ENCODE measurements at places on chromosomes 3 and 15.

DNA sequence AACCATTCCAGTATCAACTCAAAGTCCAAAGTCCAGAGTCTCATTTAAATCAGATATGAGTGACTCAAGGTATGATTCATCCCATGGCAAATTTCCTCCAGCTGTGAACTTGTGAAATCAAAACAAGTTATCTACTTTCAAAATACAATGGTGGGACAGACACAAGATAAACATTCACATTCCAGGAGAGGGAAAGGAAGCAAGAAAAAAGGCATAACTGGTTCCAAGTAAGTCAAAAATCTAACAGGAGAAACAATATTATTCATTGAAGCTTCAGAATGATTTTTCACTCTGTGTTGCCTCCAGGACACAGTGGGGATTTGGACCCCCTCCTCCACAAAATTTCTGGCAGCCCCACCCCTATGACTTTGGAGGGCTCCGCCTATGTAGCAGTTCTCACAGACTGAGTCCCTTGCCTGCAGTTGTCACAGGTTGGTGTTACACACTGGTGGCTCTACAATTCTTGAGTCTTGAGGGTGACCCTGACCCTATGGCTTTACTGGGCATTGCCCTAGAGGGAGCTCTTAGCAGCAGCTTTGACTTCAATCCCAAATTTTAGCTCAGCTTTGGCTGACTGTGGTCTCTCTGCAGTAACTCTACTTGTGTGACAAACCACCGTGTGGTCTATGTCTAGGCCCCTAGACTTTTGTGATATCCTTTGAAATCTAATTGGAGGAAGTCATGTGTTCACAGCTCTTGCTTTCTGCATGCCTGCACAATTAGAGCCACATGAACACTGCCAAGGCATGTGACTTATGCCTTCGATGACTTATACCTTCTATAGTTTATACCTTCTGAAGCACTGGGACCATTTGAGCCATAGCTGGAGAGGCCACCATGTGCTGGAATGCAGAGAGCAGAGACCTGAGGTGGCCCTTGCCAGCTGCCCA lies 644.2 kb downstream of the GRM7 start:
- DNase-seq, result peak; percentile 83

DNA sequence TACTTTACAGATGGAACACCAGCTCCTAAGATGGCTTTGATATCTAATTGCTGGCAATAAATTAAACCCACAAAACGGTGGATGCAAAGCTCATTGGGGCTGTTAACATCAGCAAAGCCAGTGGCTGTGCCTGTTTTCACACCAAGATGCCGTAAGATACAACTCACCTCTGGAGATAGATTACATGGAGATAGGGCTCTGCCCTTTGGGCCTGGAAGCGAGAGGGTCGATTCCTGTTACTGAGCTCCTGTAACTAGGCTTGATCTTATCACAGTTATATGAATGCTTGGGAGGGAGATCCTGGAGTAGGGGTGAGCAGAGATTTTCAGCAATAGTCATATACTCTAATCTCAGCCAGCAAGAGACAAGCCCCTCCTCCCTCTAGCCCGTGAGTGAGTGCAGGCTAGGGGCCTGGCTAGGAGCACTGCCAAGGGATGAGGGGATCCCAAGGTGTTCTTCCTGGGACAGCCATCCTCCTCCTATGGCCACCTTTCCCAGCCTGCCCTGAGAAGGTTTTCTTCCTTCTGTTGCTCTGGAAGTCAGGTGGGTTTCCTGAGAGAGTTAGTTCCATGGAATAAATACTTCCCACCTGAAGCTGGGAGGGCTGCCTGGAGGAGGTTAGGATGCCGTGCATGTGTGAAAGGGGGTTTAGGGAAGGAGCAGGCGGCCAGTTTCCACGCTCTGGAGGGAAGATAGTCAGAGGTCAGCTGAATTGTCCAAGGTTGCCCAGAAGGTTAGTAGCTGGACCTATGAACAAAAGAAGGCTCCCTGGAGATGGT lies 18.1 kb upstream of the DOCK3 start:
- no peak for DNase-seq

GRCh38 chr3:43523454-43524053 lies 98.3 kb downstream of the ANO10 start:
- peak; percentile 49 for DNase-seq

DNA sequence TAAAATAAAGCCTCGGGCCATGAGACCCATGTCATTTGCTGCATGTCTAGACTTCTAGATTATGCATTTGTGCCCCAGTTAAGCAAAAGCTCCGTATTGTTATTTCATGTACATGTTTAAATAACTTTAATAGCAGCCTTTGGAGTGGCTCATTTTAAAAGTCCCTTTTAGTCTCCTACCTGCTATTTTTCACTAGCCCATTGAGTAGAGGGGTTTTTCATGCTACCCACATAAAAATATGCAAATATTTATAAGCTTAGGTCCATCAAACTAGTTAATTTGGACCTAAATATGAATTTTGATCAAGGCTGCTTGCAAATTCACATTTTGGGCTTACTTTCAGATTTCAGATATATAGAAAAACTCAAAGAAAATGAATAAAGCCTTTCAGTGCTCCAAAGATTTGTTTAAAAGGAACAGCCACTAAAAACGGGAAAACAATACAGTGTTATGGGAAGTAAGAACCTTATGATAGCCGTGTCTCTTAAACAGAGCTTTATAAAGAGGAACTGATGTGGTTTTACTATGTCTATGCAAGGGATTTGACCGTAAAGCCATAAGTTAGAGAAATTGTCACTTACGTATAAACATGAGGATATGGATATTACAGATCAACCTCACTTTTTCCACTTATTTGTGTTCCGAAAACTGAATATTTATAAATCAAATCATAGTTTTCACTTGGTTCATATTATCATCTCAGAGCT lies 30.0 kb downstream of the FILIP1L start:
- DNase-seq, result no peak

GRCh38 chr15:31758126-31758525 lies 272.2 kb upstream of the CHRNA7 start:
- no peak for DNase-seq

GRCh38 chr3:150268426-150269391 lies 139.4 kb upstream of the TSC22D2 start:
- DNase-seq, result peak; percentile 26

DNA sequence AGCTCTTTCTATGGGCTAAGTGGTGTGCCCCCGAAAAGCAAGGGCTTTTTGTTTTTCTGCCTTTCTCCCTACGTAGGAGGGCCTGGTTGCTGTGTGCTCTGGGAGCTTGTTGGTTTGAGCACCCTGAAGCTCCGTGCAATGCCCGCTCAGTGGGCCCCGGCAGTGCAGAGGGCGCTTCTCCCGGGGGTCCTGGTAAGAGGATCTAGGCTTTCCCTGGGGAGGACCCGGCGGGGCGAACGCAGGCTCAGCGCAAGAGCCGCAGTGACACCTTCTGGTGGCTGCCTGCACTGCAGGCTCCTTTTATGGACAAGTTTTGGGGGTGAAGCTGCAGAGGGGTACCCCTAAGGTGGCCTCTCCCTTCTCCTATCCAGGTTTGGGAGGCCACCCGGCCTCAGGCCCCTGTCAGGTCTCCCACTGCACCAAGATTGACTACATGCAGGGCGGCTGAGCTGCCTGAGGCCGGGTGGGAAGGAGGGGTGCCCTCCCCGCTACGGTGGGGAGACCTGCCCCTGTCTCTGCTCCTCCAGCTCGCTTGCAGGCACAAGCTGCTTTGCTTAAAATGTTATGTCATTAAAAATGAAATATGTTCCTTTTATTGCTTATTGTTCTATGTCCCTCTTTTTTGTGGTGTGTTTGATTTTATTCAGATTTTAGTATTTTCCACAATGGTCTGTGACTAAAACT lies 387.9 kb downstream of the GABRG3 start:
- DNase-seq, result no peak

- no peak for DNase-seq
Measured at GRCh38 chr3:175224051-175224450, 364.9 kb downstream of the NAALADL2 start.

DNA sequence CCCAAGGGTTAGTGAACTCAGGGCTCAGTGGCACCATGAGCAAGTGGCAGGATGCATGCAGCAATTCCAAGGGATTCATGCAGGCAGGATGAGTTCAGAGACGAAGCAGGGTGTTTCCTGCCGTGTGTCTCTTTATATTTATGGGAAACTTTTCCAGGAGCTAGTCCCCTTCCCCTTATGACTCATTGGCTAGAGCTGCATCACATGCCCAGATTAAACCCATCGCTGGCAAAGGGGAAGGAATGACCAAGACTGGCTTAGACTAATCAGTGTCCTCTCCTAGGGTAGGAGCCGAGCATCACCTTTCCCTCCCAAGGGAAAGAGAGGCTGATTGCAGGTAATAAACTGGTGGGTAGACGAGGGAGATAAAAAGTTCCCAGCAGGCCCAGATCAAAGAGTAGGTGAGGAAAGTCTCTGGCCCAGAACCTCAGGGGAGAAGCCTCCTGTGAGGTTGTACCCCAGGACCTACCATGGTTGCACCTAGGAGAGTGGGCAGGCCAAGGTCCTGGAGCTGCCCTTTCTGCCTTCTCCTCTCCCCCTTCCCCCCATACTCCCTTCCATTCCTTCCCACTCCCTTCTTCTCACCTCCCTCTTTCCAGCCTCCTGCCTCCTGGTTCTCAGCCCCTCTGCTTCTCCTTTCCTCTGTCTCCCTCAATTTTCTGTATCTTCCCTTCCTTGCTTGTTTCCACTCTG lies 67.8 kb upstream of the ITGA11 start:
- DNase-seq, result no peak

DNA sequence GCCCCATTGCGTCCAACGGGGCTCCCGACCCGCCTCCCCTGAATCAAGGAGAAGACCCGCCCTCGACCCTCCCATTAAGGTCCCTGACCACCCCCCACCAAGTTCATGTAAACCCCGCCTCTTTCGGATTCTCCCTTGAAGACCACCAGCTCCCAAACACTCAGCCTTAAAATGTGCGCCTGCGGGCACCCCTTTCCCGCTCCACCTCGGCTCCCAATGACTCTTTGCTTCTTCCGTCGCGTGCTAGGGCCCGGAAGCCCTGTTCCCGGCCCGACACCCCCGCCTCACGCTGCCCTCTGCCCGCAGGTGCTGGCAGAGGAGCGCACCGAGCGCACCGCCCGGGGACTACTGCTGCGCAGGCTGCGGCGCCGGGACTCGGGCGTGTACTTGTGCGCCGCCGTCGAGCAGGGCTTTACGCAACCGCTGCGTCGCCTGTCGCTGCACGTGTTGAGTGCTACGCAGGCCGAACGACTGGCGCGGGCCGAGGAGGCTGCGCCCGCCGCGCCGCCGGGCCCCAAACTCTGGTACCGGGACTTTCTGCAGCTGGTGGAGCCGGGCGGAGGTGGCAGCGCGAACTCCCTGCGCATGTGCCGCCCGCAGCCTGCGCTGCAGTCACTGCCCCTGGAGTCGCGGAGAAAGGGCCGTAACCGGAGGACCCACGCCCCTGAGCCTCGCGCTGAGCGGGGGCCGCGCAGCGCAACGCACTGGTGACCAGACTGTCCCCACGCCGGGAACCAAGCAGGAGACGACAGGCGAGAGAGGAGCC lies 2.7 kb upstream of the LSMEM2 start:
- DNase-seq, result no peak

GRCh38 chr3:110093812-110094401 lies 756.6 kb upstream of the DPPA4 start:
- DNase-seq, result no peak
